ENCODE measurements at places on chromosomes 12 and 14. TPM values are rescaled to one million over a fixed set of nuclear protein-coding genes. Genes with fewer than 3 reads are reported as not detected.

GRCh38 chr12:7729746-7730145, 17.4 kb downstream of the CLEC4C start:
- H3K36me3 ChIP-seq, result no peaks in the 10 kb centered on the region
- no peaks in the 10 kb centered on the region for H3K4me1 ChIP-seq
- no peak overlapping the region for H3K4me3 ChIP-seq
- no peaks in the 10 kb centered on the region for H3K27me3 ChIP-seq
- no peak for DNase-seq

- H3K27me3 ChIP-seq, result no peaks in the 10 kb centered on the region
- DNase-seq, result no peak
- H3K36me3 ChIP-seq, result no peaks in the 10 kb centered on the region
- no peaks in the 10 kb centered on the region for H3K4me1 ChIP-seq
These were observed 1.6 kb downstream of the SIX4 start for GRCh38 chr14:60722357-60723115.

- no peak overlapping the region for H3K27ac ChIP-seq
- no peaks in the 10 kb centered on the region for H3K27me3 ChIP-seq
- no peaks in the 10 kb centered on the region for H3K36me3 ChIP-seq
- DNase-seq, result no peak
- H3K4me3 ChIP-seq, result no peak overlapping the region
- no peaks in the 10 kb centered on the region for H3K4me1 ChIP-seq
These were observed 64.3 kb downstream of the SLC25A47 start for GRCh38 chr14:100387450-100387849.

GRCh38 chr12:108335349-108336119, 3.6 kb downstream of the CMKLR1 start:
- H3K4me1 ChIP-seq, result peaks cover 42% of the 10 kb centered on the region
- no peak overlapping the region for H3K4me3 ChIP-seq
- no peak for DNase-seq
- no peaks in the 10 kb centered on the region for H3K27me3 ChIP-seq
- no peaks in the 10 kb centered on the region for H3K36me3 ChIP-seq
- H3K27ac ChIP-seq, result peak overlapping the region; percentile 5

DNA sequence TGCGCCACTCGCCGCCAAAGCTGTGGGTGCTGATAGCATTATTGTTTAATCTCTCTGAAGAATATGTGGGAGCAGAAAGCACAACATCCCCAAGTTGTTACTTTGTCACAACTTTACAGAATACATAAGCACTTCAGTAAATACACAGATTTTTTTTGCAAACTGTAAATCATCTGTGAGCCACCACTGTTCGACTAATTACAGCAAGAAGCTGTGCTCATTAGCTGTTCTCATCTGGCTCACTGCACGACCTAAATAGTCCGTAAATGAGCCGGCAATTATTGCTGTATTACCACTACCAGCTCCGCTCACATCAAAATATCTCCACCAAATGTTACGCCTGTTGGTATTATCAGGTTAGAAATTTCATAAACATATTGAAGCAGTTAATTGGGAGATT, 228.9 kb upstream of the PRKD1 start:
- no peak overlapping the region for H3K27ac ChIP-seq
- H3K36me3 ChIP-seq, result no peaks in the 10 kb centered on the region
- H3K4me3 ChIP-seq, result no peak overlapping the region
- H3K4me1 ChIP-seq, result no peaks in the 10 kb centered on the region
- no peaks in the 10 kb centered on the region for H3K27me3 ChIP-seq

DNA sequence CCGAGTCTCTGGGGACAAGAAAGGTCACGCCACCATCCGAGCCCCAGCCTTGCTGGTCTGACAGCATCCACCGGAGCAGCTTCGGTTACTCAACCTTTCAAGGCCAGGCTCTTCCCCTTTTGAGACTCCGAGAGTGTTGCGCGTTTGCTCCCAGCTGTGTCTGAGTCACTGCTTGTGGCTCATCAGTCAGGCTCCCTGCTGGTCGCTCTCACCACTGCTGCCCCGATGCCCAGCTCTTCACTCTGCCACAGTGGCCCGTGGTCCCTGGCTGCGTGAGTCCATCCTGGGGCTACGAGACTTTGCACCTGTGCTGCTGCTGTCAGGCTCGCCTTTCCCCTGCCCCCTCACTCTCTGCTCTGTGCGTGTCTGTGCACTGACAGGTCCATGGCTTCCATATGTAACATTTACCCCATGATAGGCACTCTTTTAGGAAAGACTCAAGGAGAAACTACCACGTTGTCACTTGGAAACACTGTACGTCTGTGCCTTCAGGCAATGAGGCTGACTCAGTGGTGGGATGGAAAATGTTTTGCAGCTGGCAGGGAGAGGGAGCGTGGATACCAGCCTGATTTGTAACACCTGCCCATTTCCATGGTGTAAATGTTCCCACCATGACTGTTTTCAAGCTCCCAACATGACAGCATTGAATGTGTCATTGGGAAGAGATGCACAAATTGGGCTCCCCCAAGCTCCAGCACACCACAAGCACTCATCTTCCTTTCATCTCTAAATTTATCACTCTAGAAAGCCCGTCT, 350.7 kb downstream of the TMEM132D start:
- H3K36me3 ChIP-seq, result no peaks in the 10 kb centered on the region
- no peak overlapping the region for H3K27ac ChIP-seq
- DNase-seq, result no peak
- H3K4me1 ChIP-seq, result no peaks in the 10 kb centered on the region
- H3K27me3 ChIP-seq, result no peaks in the 10 kb centered on the region

DNA sequence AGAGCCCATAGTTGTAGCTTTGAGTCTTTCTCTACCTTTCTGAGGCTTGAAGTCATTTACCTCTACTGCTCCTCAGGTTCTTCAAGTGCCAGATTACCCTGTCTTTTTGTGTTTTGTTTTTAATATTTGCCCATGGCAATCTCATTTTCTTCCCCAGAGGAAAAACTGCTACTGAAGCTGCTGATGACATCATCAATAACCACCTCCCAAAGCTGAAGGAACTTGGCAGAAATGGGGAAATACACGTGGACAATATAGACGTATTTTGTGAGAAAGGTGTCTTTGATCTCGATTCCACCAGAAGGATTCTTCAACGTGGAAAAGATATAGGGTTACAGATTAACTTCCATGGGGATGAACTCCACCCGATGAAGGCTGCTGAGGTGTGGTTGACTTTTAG, 17.1 kb downstream of the AMDHD1 start:
- no peaks in the 10 kb centered on the region for H3K36me3 ChIP-seq
- no peak overlapping the region for H3K27ac ChIP-seq
- H3K4me1 ChIP-seq, result no peaks in the 10 kb centered on the region
- no peaks in the 10 kb centered on the region for H3K27me3 ChIP-seq
- H3K4me3 ChIP-seq, result no peak overlapping the region

DNA sequence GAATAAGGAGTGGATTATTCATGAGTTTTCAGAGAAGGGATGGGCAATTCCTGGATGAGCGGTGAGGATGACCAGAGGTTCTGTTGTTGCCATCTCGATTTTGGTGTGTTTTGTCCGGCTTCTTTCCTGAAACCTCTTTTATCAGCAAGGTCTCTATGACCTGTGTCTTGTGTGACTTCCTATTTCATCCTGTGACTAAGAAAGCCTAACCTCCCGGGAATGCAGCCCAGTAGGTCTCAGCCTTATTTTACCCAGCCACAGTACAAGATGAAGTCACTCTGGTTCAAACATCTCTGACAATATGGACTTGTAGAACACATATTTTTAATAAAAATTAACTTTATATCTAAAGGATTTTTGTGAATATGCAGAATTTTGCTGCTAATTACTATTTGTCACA, 716.4 kb downstream of the FSCB start:
- no peak overlapping the region for H3K27ac ChIP-seq
- no peaks in the 10 kb centered on the region for H3K4me1 ChIP-seq
- H3K27me3 ChIP-seq, result no peaks in the 10 kb centered on the region
- DNase-seq, result no peak
- H3K4me3 ChIP-seq, result no peak overlapping the region
- no peaks in the 10 kb centered on the region for H3K36me3 ChIP-seq

- H3K27me3 ChIP-seq, result no peaks in the 10 kb centered on the region
- DNase-seq, result no peak
- H3K36me3 ChIP-seq, result no peaks in the 10 kb centered on the region
- H3K4me3 ChIP-seq, result peak overlapping the region; percentile 12
These were observed 3.7 kb upstream of the IGF1 start for GRCh38 chr12:102484017-102484416.

DNA sequence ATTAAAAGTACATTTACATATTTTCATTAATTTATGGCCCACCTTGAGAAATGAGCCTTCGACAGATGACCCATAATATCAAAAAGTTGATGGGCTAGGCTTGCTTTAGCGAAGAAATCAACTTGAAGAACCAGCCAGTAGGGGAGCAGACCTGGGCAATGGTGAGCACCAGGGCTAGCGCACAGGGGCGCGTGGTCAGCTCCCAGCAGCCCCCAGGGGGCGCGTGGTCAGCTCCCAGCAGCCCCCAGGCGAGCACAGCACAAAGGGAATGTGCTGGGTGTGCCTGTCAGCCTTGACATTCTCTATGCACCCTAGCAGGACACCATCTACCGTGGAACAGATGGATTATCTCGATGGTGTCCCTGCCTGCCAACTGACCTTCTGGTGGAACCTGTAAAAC, 15.3 kb upstream of the SOX5 start:
- no peak overlapping the region for H3K4me3 ChIP-seq
- no peak for DNase-seq
- no peaks in the 10 kb centered on the region for H3K27me3 ChIP-seq
- no peaks in the 10 kb centered on the region for H3K4me1 ChIP-seq
- no peak overlapping the region for H3K27ac ChIP-seq

GRCh38 chr12:88509851-88510250, 70.4 kb downstream of the KITLG start:
- no peaks in the 10 kb centered on the region for H3K4me1 ChIP-seq
- no peaks in the 10 kb centered on the region for H3K27me3 ChIP-seq
- H3K27ac ChIP-seq, result no peak overlapping the region
- no peak for DNase-seq
- H3K4me3 ChIP-seq, result no peak overlapping the region

TTC8 gene
- total RNA-seq, result 8.0 TPM

TROAP gene
- 0.48 TPM for total RNA-seq

FRMD6 gene
- 7.9 TPM for total RNA-seq

HOXC4 gene
- total RNA-seq, result not detected

C1S gene
- 114 TPM for total RNA-seq
